ENCODE measurements at places on chromosomes 13 and 19. TPM values are rescaled to one million over a fixed set of nuclear protein-coding genes. Genes with fewer than 3 reads are reported as not detected.

TEX26 gene
- total RNA-seq, result not detected

FXYD7 gene
- total RNA-seq, result 0.41 TPM

CPAMD8 gene
- 40.6 TPM for total RNA-seq

PARP4 gene
- 43.1 TPM for total RNA-seq

EID2B gene
- 4.7 TPM for total RNA-seq

PRR22 gene
- 1.1 TPM for total RNA-seq

ZNF540 gene
- total RNA-seq, result 1.9 TPM

SLC1A6 gene
- total RNA-seq, result 0.47 TPM

F7 gene
- total RNA-seq, result 2.6 TPM

LRG1 gene
- total RNA-seq, result 2.3 TPM

HIF3A gene
- 194 TPM for total RNA-seq

CYP2B6 gene
- total RNA-seq, result 0.41 TPM
